Activated naive CD4-positive, alpha-beta T cell treated with anti-CD3 and anti-CD28 coated beads, Interleukin-2, amount 50 U/mL, for 16 hours (primary cell): ENCODE measurements at places on chromosomes 3 and 15.

DNA sequence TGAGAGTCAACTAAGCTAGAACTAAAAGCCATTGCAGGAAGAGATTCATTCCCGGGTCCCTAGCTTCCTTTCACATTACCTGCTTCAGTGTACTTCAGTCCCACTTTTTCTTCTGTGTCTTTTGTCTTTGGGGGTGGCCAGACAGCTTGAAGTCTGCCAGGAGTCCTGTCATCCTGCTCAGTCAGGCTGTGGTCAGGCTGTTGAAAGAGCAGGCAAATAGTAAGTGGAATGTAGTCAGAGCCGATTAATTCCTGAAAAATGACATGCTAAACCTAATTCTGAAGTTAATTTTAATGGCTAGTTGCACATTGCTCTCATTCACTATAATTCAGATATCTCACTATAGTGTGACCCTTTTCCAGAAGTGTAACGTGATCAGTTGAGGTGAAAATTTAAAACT is 129.6 kb downstream of the FMN1 start:
- no peak for DNase-seq

- DNase-seq = no peak
These were observed 189.0 kb downstream of the VGLL3 start for GRCh38 chr3:86801921-86802320.

DNA sequence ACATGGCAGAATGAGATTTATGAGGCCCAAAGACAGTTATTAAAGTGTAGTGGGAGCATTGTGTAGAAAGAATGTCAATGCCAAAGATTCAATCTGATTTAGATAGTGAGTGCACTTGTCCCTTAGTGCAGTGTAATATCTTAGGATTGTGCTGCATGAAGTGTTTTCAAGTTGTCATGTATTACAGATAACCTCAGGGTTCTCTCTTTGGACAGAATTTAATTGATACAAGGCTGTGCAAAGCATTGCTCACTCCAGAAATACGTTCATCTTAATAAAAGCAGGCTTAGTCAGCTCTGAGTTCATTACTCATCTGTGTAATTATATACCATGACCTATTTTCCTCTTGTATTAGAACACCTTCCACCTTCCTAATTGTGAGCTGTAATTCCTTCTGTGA is 16.0 kb upstream of the GPR171 start:
- no peak for DNase-seq

GRCh38 chr3:188286087-188286513 is 132.1 kb downstream of the LPP start:
- no peak for DNase-seq

- peak; percentile 58 for DNase-seq
These were observed at the start of gene ZKSCAN7 for GRCh38 chr3:44554626-44555592. Gene ZKSCAN7, plus strand, starts transcription at chr3:44555193. Its CDS starts 1,855 bp downstream, at chr3:44557048.

DNA sequence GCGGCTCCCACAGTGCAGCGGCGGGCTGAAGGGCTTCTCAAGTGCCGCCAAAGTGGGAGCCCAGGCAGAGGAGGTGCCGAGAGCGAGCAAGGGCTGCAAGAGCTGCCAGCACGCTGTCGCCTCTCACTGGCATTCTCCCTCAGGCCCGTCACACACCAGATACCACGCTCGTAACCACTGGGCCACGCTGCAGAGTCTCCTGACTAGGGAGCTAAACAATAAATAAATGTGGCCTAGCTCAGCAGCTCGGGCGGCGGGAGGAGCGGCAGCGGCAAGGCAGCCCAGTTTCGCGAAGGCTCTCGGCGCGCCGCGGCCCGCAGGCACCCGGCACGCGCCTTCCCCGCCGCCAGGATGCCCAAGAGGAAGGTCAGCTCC is 55.9 kb upstream of the FAM174B start:
- no peak for DNase-seq

DNA sequence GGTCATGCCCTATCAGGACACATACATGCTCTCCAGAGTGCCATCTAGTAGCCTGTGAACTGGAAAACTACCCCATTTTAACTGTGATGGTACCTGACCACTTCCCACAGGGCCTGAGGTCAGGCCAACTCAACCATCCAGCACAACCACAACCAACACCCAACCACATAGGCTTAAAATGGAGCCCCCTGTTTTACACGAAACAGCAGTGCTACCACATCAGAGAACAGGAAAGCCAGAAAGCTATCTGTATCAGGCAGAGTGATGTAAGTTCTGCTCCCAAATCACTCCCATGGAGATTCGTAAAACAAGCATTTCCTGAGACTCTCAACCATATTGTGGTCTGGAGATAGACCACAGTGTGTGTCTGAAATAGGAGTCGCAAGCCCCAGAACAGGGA is 1017.3 kb upstream of the EPHA6 start:
- DNase-seq = no peak

DNA sequence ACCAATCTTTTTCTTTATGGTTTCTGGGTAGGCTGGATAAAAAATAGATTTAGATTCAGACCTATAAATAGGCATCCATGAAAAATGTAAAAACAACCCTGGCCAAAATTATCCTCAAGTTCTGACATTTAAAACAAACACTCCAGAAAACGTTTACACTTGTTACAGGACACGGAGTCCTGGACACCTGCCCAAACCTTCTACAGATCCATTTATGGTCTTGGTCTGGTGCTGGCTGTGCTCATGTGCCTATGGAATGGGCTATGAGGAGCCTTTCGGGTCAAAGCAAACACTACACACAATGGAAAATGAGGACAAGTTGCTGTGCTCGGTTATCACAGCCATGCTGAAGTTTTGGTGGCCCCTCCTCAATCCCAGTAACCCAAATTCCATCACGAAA is 108.1 kb downstream of the PDZRN3 start:
- no peak for DNase-seq

DNA sequence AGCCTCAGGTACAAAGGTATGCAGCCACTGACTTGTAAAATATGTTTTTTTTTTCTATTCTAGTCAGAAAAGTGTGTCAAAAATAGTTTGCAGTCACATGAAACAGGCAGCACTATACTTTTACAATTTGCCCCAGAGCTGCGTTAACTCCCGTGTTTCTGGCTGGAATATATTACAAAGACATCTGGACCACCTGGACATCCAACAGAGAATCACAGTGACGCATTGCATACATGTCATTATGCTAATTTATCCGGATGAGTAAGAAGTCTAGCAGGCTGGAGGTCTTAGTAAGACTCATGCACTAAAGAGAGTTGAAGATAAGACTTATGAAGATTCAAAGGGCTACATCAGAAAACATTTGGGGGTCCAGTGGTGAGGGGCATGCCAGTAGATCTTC is 39.2 kb upstream of the STRIT1 start:
- no peak for DNase-seq

GRCh38 chr3:46468753-46469600 is 4.3 kb upstream of the LTF start:
- no peak for DNase-seq

- DNase-seq = no peak
These were observed 49.7 kb downstream of the ADAM10 start for GRCh38 chr15:58699769-58700168.

GRCh38 chr3:168260859-168261258 is 165.1 kb upstream of the GOLIM4 start:
- DNase-seq = no peak

DNA sequence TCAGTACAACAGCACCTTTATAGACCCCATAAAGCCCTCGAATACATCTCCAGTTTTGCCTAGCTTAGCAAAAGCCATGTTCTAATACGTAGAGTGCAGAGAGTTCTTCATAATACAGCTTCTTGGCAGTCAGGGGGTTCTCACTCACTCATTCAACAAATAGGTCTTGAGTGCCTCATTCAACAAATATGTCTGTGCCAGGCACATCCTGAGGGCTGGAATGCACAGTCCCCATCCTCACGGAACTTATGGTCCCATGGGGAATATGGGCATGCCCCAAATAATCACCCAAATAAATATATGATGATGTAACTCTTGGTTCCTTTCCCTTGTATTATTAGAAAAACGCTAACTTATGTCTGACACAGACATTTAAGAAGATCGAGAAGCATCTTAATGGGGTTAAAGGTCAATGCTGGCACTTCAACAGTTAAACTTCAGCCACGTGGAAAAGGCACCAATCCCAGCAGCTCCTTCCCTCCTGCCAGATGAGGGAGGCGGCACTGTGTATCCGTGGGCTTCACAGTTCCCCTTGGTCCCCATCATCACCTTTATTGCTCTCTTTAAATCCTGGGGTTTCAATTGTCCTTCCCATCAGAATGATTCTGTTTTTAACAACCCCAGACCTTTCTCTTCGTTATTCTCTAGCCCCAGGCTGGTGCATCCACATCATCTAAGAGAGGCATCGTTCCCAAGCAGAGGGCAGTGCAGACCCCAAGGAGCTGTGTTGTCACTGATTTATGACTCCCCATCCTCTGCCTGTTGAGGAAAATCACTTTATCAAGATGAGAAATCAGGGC is 18.9 kb upstream of the SEMA5B start:
- DNase-seq = no peak

- no peak for DNase-seq
These were observed 180.9 kb downstream of the SUCNR1 start for GRCh38 chr3:152054315-152054714.

GRCh38 chr3:59808446-59808845 is 758.6 kb upstream of the CFAP20DC start:
- DNase-seq = no peak

DNA sequence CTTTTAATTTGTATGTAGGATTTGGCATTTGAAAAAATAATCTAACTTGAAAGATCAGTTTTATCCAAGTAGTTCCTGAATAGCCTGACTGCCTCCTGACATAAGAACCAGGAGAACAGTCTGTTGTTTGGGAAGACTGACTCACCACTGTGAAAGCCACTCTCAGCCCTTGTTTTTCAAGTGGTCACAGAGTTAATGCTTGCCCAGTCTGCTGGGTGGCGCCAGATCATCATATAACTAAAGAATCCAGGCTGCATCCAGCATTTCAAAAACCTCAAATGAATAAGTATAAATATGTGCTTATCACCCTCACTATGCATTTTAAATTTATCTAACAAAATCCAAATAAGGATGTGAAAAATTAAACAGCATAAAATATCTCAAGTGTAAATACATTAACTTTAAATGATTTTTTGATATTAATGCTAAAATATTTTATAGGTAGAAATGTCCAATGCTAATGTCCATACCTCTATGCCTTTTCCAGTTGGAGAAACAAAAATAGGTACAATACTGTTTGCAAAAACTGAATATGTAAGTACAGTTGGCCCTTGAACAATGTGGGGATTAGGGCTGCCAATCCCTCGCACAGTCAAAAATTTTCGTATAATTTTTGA is 26.9 kb upstream of the ZBBX start:
- no peak for DNase-seq

GRCh38 chr3:23264413-23264812 is 61.3 kb downstream of the UBE2E2 start:
- DNase-seq = no peak

DNA sequence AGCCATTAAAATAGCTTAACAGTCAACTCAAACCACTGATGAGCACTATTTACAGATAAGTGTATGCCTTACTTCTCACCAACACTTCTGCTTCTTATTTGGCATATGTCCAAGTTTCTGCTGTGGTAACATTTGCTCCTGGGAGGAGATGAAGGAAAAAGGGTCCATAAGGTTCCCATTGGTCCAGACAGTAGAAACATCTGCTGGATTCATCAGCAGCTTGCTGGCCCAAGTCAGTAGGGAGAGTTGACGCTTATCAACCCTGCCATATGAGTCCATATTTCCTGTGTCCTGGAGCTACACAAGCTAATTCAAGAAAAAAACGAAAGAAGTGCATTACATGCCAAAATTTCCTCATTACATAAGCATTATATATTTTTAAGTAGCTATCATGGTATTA is 824.5 kb downstream of the CADM2 start:
- DNase-seq = no peak

- no peak for DNase-seq
These were observed 146.1 kb downstream of the UACA start for GRCh38 chr15:70617076-70617910.

- DNase-seq = no peak
These were observed 215.2 kb downstream of the OSBPL10 start for GRCh38 chr3:31765871-31766270.

- no peak for DNase-seq
These were observed 15.1 kb upstream of the TIPARP start for GRCh38 chr3:156659260-156659659.

DNA sequence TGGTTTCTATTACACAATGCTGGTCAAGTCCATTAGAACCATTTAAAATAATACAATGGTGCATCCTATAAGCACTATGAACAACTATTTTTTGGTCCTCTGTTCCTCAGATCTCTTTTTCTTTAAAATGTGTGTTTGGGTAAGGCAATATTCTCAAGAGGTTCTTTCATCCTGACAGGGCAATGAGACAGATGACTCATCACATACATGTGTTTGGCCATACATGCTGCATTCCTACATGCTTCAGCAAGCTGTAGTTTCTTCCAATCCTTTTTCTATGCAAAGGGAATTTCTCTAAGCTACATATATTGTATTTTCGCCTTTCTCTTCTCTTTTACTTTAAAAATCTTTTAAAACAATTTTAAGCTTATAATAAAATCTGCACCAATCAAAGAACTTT is 52.7 kb downstream of the OTOL1 start:
- DNase-seq = no peak

DNA sequence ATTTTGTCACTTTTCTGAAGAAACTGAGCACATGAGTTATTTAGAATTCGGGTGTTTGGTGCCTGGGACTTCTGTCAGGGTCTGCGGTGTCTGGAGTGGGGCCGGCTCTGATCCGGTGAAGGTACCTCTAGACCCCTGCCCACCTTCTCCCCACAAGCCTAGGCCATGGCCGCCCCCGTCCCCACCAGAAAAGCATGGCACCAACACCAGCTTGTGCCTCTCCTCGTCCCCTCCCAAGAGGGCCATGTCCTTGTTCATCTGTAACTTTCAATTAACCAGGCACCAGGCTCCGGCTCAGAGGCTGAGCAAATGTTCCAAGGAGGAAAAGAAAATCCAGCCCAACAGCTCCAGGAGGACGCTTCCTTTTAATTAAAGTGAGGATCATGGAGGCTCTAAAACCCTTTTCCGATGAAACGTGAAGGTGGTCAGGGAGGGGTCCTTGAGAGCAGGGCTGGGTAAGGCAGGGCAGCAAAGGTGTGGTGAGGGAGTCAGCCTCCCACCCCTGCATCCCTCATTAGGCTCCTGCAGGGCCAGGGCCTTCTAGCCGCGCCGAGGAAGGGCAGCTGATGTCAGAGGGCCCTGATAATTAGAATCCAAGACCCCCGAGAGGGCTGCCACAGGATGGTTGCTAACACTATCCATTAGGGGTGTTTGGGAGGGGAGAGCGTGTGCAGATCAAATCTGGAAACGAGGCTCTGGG is 62.3 kb downstream of the SLC6A1 start:
- no peak for DNase-seq

DNA sequence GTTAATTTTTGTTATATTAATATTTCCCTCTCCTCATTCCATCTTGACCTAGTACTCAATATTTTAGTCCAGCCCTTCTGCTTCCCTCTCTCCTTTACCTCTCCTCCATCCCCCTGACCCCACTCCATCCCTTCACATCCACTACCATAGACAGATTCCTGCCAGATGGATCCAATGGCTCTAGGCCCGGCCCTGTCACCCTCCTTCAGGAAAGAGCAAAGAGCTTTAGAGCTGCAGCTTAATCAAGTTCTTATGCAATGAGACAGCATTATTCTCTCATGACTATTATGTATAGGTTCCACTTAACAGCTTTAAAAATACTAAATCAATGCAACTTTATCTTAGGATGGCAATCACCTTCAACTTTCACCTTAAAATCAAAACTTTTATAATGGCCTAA is 200.7 kb upstream of the TTC14 start:
- no peak for DNase-seq
